ENCODE measurements at places on chromosomes 1 and 21.
A peak's percentile ranks its signal among the peaks of the same experiment; 100 is the strongest.

DNA sequence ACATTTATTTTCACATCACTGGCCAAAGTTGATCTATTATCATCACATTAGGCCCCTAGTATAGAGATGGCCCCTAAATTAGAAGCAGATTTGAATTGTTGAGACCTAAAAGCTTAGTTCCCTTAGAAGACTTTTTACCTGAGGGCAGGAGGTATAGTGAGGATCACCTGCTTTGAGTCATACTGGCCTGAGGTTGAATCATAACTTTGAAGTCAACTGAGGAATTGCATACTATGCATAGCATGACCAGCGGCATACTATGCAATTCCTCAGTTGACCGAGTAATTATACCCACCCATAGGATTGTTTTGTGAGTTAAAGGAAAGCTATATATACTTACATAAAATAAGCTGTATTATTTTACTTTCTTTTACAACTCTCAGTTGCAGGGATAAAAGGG, 50.3 kb upstream of the DPH5 start:
- no peak for DNase-seq

DNA sequence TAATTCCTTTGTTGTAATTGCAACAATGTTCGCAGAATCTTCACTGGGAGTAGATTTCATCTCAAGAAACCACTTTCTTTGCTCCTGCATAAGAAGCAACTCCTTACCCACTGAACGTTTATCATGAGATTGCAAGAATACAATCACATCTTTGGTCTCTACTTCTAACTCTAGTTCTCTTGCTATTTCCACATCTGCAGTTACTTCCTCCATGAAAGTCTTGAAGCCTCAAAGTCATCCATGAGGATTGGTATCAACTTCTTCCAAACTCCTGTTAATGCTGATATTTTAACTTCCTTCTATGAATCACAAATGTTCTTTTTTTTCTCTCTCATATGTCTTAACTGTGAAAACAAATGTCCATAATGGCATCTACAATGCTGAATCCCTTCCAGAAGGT, 118.6 kb upstream of the RAB4A start:
- DNase-seq = no peak

- no peak for DNase-seq
These were observed 3.9 kb upstream of the OLFML3 start for GRCh38 chr1:113975211-113975895.

DNA sequence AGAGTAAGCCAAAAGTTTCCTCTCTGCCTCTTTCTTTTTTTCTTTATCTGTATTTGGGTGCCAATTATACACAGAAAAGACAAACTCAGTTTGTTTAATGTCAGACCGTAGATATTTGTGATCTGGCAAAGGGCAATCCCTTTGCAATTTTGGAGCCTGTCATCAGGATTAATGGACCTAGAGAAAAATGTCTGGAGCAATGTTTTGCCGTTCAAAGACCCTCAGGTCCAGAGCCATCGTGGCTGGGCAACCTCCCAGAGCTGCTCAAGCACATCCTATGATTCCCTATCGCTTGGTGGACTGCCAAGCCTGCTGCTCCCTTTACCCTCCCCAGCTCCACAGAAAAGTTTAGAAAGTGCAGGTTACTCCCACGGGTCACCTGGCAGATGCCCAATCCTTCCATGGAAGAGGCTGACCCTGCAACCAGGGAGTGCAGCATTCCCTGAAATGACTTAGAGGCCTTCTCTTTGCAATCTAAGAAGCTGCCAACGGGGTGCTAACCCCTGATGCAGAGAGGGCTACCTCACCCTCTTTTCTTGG, 112.5 kb upstream of the NGF start:
- DNase-seq = no peak

DNA sequence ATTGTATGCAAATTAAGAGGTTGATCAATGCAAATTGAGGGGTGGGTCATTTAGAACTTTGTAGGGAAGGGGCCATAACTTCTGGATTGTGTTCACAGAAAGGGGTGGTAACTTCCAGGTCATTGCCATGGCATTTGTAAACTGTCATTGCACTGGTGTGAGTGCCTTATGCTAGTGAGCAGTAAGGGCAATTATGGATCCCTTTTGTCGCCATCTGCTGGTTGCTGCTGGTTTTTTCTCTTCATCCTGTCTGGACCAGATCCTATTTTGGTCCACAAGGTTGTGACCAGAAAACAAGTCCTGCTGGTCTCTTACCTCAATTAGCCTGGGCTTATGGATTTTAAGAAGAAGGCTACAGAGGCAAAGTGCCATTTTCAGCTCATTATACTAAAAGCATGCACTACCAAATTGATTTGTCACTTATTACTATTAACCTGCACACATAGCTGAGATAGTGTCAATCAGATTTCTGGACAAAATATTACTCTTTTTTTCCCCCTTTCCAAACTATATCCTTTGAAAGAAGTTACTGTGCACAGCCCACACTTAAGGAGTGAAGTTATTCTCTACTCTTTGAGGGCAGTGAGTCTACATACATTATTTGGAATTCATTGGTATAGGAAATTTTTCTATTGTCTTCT, 196.2 kb downstream of the ZC3H11B start:
- peak; percentile 43 for DNase-seq

DNA sequence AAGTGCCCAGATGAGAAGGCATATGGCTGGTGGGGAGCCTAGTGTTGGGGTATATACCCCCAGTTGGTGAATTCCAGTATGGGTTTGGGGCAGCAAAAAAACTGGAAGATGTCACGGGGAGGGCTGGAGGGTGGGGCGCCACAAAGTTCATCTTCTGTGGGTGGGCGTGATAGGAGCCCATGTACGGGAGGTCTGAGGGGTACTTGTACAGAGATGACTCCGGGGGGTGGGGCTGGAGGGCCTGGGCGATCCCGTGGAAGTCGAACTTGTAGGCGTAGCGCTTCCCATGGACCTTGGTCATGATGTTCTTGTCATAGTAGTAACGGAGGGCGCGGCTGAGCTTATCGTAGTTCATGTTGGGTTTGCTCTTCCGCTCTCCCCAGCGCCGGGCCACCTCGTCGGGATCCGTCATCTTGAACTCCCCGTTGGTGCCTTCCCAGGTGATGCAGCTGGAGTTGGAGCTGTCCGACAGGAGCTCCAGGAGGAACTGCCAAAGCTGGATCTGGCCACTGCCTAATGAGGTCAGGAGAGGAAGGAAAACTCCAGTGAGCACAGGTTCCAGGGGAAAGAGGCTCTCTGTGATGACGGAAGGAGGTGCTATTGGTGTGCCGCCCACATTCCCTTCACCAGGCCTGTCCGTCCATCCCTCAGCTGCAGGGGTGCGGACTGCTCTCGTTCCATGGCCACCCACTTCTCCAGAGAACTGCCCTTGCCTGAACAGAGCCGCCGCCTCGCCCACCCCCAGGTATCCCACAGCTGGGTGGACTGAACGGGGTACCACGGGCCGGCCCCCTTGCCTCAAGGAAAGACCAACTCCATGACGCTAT, 114.7 kb downstream of the ERG start:
- DNase-seq = no peak

DNA sequence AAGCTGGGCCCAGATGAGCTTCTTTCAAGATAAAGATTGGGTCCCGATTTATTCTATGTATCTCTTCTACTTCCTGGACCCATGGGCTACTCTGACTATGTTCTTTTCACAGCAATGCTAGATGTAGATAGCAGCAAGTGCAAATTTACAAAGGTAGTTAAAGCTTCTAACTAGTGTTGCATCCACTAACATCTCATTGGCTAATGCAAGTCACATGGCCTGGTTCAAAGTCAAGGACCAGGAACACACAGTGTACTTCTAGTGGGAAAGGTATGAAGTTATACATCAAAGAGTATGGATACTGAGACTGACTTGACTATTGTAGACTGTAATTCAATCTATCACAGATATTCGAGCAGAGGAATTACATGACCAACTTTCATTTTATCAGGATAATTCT, 588.8 kb downstream of the PLA2G4A start:
- DNase-seq = no peak

GRCh38 chr21:45131537-45131999, 57.2 kb downstream of the ADARB1 start:
- no peak for DNase-seq

GRCh38 chr1:92786111-92786901, 1.4 kb upstream of the EVI5 start:
- DNase-seq = no peak

DNA sequence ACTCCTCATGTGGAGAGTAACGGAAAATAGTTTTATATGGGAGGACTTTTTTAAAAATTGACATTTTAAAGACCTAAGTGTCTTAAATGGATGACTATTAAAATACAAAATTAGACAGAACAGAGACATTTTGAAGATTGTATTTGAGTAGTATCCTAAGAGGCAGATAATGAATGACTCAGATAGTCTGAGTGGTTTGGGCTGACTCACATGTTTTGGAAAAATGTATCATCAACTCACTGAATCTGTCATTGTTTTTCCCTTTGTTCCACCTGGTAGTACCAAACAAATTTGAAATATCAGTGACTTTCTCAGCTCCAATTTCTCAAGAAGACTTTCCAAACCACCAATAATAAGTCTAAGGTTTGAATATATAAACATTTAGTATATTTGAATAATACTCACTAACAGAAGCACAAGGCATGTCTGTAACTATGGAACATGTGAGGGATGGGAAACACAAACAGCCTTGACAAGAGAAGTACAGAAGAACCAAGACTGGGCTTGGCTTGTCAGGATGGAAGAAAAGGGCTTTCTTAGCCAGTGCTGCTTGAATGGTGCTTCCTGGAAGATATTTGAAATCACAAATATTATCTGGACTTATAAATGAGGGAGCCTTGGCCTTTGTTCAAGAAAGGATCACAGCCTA, 90.6 kb downstream of the SGIP1 start:
- no peak for DNase-seq

GRCh38 chr1:228194921-228195812, 12.7 kb upstream of the OBSCN start:
- DNase-seq = no peak

DNA sequence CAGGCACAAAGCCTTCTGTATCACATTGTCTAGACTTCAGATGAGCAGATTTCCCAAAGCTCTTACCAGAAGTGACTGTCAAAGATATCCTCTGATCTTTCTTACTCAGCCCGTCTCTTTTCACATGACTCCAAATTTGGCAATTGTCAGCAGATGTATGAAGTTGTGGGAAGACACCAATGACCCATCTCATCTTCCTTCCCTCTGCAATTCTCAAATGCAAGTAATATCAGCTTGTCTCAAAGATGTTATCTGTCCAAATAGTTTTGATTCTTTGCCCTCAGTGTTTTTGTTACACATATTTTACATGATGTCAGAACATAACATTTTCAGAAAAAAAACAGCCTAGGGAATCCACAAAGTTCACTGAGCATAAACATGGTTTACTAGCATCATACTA, 45.1 kb upstream of the RGS2 start:
- DNase-seq = no peak

GRCh38 chr1:199295107-199295506, 656.3 kb downstream of the PTPRC start:
- no peak for DNase-seq

DNA sequence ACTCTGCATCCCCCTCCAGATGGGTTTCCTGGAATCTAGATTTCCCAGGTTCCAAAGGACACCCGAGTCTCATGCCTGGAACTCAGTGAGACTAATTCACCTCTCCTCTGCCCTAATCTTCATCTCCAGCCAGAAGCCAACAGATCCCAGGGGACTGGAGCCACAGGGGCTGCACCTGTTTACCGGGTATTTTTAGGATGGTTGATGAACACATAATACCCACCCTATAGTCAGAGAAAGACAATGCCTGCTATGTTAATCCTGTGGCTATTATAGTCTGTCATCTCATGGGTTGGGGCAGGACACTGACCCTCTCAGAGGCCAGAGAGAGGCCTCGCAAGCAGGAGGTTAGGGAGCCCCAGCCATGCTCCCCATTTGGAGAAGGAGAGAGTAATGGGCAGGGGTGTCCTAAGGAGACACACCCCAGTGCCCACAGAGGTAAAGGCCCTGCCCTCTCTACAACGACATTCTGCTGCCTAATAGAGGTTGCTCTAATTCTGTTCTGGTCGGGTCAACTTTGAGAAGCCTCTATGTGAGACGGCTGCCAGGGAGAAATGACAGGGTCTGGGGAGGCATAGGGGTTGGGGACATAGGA, 1.0 kb upstream of the TNNI1 start:
- DNase-seq = no peak

DNA sequence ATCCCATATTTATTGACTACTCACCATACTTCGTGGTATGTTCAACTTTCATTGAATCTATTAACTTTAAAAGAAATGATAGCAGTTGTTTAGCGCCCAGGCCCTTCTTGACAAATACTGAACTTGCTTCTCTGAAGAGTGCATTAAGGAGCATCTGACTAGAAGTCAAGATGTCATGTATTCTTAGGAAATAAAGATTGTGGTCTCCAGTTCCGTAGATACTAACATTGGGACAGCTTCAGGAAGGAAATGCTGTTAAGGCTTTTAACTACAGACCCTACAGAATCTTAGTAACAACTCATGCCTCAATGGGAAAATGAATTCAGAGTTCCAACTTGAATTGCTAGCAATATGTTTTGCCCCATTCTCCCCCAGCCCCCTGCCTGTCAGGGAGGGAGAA, 14.8 kb downstream of the LYST start:
- DNase-seq = no peak

GRCh38 chr1:145991735-145992412, 4.5 kb downstream of the TXNIP start:
- no peak for DNase-seq

- peak; percentile 30 for DNase-seq
These were observed 73.3 kb downstream of the MRPL37 start for GRCh38 chr1:54273092-54273794.

GRCh38 chr1:154456631-154457030, 45.4 kb upstream of the TDRD10 start:
- no peak for DNase-seq

GRCh38 chr1:22131875-22132486, 10.9 kb downstream of the WNT4 start:
- DNase-seq = peak; percentile 93

DNA sequence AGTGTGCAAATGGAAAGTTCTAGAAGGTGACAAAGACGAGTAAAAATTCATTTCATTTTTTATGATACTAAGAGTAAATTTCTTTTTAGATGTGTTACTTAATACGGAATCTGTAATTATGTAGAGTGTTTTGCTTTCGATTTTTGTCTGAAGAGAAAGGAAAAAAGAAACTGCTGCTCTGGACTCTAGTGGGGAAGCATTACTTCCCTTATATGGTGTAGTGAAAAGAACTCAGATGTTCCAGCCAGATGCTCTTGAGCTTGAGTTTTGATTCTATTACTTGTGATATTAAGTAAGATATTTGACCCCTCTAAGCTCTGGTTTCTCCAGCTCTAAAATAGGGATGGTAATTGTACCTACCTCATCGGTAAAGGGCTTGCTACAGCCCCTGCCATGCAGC, 12.2 kb upstream of the GPR161 start:
- no peak for DNase-seq

All from HuH-7 (cell line).